ENCODE measurements at places on chromosomes 11 and 22.

DNA sequence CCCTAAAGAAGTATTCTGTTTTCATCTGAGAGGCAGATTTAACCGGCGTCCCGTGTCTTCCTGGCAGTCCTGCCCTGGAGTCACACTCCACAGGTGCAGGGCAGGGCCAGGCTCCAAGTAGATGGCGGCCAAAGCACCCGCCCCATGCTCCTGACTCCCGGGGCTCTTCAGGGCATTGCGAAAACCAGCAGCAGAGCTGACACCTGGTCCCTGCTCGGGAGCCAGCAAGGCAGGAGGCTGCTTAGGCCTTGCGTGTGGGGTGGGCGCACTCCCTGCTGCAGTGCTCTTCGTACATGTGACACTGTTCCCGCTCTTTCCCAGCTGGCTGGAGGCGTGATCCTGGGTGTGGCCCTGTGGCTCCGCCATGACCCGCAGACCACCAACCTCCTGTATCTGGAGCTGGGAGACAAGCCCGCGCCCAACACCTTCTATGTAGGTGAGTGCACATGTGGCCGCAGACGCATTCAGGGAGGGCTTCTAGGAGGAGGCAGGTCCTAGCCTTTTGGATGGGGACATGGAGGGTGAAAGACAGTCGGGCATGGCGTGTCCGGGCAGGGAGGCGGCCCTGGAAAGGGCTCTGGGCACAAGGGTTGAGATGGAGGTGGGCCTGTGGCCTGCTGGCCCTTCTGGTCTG, 10.3 kb upstream of the TSSC4 start:
- no peak for DNase-seq

DNA sequence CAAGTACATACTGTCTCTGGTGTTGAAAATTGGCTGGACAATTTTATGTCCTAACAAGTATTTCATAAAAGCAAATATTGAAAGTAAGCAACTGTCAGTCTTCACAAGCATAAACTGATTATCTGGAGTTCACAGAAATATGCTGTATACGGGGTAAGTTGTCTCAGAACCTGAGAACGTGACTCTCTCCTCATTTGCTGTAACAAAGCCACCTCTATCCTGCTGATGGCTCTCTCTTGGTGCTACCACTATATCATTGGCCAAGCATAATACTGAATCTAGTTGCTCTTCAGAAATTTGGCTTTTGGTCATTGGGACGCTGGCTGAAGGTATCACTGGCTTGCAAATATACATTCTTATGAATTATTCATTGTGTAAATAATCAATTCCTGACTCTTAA, 1078.0 kb downstream of the LRRC4C start:
- DNase-seq = no peak

DNA sequence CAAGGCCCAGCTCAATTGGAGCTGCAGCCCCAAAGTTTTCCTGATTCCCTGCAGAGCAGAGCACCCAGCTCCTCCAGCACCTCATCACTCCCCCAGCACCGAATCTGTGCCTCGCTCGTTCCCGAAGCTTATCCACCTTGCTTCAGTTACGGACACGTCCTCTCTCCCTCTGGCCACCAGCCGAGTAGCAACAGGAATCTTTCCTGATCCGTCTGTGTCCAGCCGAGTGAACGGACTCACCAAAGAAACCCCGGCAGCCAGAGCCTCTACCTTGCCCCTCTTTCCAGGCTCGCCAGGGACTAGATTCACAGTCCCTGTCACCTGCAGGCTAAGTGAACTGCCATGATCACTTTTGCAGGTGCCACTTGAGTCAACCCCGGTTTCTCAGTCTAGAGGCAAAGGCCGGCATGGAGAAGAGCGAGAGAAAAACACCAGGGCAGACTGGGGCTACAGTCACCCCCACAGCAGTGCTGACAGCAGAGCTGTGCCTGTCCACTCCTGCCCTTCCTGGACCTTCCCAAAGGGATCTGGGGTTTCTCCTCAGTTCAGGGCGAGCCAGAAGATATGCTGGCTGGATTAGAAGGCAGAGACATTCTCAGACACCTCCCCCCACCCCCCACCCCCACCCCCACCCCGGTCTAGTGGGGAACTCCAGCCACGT, 32.3 kb downstream of the BID start:
- DNase-seq = no peak

- no peak for DNase-seq
Measured at GRCh38 chr11:126782810-126783209, 217.8 kb downstream of the KIRREL3 start.

DNA sequence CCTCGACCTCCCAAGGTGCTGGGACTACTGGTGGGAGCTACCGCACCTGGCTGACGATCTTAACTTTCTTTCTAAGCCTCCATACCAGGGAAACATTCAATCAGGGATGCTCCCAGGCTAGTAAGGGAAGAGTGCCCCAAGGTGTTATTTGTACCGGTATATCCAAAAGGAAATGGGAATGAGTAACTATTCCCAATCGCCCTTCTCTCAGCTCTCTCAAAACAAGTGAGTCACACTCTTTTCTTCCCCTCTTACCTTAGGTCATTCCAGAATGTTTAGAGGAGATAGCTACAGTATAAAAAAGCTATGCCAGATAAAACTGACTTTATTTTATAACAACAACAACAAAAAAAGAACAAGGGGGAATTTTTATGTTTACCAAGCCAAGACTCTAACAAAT, 13.7 kb downstream of the DCDC1 start:
- no peak for DNase-seq

DNA sequence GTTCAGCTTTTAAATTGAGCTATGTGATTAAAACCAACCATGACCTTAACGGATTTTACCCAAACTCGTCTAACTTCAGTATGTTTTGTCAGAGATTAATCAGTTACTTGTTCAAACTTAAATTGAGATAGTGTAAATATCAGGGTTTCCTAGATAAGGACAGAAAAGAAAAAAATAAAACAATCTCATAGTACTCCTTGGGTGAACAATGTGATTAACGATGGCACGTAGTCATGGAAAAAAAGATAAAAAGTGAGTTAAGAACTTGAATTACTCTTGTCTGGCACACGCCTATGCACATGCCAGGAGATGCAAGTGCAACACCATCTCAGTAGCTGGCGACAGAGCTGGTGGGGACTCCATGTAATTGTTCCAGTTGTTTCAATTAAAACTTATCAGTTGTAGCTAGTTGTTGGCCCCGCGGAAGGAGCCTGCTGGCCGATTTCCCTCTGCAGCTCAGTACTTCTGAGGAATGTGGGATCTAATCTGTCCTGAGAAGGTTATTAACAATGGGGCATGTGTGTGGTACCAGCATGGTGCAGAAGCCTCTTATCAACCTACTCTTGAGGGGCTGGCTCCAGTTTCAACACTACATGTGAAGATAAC, 3.0 kb downstream of the RASSF10 start:
- DNase-seq = peak; percentile 24

DNA sequence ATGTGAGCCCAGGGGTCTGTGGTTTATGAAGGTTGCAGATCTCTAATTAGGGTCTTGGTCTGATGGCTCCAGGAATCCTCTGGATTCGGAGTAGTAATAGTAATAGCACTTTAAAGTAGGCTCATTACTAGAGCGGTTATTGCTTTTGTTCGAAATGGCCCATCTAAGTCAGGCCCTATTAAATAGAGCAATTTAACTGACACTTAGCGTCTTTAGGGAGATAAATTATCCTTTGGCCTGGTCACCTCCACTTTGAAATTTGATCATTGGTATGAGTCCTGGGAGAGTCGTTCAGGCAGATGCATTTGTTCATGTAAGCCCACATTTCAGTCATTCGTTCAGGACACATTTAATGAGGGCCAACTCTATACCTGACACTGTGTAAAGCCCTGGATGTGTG, 54.8 kb downstream of the LDLRAD3 start:
- DNase-seq = no peak

- no peak for DNase-seq
Measured at GRCh38 chr11:31640611-31641010, 131.0 kb downstream of the ELP4 start.

DNA sequence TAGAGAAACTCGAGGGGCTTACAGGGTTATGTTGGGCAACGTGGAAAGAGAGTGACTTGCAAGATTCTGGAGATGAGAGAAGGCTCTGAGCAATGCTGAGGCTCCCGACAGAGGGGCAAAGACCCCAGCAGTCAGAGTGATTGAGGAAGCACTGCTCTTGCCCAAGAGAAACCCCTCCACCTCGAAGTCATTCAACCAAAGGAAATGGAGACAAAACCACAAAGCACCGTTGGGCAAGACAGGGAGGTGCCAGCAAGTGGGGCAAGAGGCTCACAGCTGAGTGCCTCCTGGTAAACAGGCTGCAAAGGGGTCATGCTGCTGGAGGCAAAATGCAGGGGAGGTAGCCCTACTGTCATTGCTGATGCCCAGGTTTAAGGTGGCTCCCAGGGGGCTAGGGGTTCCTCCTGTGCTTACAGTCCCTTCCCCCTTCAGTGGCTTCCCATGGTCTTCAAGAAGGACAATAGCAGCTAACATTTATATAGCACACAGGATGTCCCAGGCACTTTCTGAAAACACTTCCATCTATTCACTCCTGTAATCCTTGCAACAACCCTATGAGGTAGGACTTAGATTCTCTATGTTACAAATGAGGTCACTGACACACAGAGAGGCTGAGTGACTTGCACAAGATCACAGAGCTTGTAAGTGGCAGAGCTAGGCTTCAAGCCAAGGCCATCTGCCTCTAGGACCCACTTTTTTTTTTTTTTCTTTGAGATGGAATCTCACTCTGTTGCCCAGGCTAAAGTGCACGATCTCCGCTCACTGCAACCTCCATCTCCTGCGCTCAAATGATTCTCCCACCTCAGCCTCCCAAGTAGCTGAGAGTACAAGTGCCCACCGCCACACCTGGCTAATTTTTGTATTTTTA, 18.1 kb upstream of the MYH9 start:
- no peak for DNase-seq
